Vagina (tissue), 2 donors: ENCODE measurements at places on chromosomes 11 and 22.
A peak's percentile ranks its signal among the peaks of the same experiment; 100 is the strongest.

DNA sequence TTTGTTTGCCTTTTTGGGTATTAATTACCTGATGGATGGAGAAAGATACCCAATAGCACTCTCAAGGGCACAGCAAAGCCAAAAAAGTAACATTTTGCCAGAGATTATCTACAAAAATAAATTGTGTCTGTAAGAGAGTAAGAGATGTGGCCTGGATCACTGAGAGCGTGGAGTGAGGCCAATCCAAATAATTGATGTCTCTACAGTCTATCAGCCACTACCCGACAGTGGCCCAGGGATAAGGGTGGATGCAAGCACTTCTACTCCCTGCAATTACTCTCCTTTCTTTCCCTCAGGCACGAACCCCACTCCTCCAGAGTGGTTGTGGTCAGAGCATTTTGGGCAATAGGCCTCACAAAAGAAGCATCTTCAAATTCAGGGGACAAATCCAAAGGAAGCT lies 92.3 kb upstream of the ZC3H12C start:
- no peak overlapping the region for H3K4me3 ChIP-seq
- H3K36me3 ChIP-seq, result no peaks in the 10 kb centered on the region
- H3K27ac ChIP-seq, result no peak overlapping the region
- H3K4me1 ChIP-seq, result no peaks in the 10 kb centered on the region
- no peak for DNase-seq

DNA sequence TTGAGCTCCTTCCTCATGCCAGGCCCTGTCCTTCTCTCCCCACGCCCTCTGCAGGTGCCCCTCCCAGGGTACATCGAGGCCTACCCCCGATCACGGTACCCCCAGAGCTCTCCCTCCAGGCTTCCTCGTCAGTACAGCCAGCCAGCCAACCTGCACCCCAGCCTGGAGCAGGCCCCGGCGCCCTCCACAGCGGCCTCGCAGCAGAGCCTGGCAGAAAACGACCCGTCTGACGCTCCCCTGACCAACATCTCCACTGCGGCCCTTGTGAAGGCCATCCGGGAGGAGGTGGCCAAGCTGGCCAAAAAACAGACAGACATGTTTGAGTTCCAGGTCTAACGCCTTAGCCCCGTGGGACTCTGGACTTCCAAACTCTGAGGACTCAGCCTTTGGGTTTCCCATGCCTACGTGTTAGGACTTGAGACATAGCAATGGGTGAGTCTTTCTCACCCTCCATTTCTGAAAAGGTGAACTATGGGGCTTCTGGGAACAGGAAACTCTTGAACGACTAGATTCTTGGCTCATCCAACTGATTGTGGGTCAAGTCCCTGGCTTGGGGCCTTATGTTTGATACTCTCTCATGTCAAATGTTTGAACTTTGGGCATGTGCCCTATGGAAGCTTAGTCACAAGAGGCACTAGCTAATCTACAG lies 32.7 kb downstream of the C11orf91 start:
- no peaks in the 10 kb centered on the region for H3K27me3 ChIP-seq
- no peak overlapping the region for H3K4me3 ChIP-seq
- H3K4me1 ChIP-seq, result no peaks in the 10 kb centered on the region
- no peak overlapping the region for H3K27ac ChIP-seq
- no peaks in the 10 kb centered on the region for H3K36me3 ChIP-seq

GRCh38 chr11:102610200-102610599 lies 14.9 kb downstream of the MMP20 start:
- DNase-seq, result no peak
- H3K4me3 ChIP-seq, result no peak overlapping the region
- no peaks in the 10 kb centered on the region for H3K27me3 ChIP-seq

GRCh38 chr11:107508858-107509244 lies 51.2 kb upstream of the CWF19L2 start:
- H3K27me3 ChIP-seq, result no peaks in the 10 kb centered on the region
- no peaks in the 10 kb centered on the region for H3K36me3 ChIP-seq
- no peaks in the 10 kb centered on the region for H3K4me1 ChIP-seq
- H3K4me3 ChIP-seq, result no peak overlapping the region
- no peak overlapping the region for H3K27ac ChIP-seq

- no peaks in the 10 kb centered on the region for H3K36me3 ChIP-seq
- DNase-seq, result no peak
- no peaks in the 10 kb centered on the region for H3K27me3 ChIP-seq
- H3K4me1 ChIP-seq, result peaks cover 33% of the 10 kb centered on the region
- peak within 1 kb of the TSS; percentile 50 for H3K4me3 ChIP-seq
These were observed at the start of gene CDC42BPG for GRCh38 chr11:64844330-64845128. CDC42BPG (minus strand) TSS chr11:64844653; CDS start chr11:64844569, 84 bp downstream.

- H3K27ac ChIP-seq, result peak overlapping the region; percentile 81
- DNase-seq, result no peak
- H3K4me3 ChIP-seq, result no peak overlapping the region
- no peaks in the 10 kb centered on the region for H3K36me3 ChIP-seq
These were observed 10.9 kb downstream of the SSH3 start for GRCh38 chr11:67314218-67314617.

- no peaks in the 10 kb centered on the region for H3K27me3 ChIP-seq
- no peaks in the 10 kb centered on the region for H3K4me1 ChIP-seq
These were observed at the start of gene PRODH for GRCh38 chr22:18935889-18936529. PRODH (minus strand) TSS chr22:18936293; CDS start chr22:18936287, 6 bp downstream.

DNA sequence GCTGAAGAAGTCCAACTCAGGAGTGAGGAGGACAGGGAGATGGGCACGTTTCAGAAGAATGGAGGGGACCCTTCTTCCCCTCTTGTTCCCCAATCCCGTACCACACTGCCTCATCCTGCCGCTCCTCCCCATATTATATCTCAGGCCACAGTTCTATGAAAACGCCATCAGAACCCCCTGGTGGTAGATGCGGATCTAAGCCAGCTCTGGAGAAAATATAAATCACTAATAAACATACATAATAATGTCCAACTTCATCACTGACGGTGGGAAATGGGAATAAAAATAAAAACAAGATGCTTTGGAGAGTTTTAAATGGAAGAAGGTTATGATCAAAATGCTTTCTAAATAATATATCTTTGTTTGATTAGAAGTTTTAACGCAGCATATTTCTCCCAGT lies 400.3 kb downstream of the CADM1 start:
- no peaks in the 10 kb centered on the region for H3K4me1 ChIP-seq
- no peaks in the 10 kb centered on the region for H3K27me3 ChIP-seq
- no peaks in the 10 kb centered on the region for H3K36me3 ChIP-seq
- no peak overlapping the region for H3K4me3 ChIP-seq

- peaks cover 61% of the 10 kb centered on the region for H3K36me3 ChIP-seq
- no peaks in the 10 kb centered on the region for H3K27me3 ChIP-seq
- H3K27ac ChIP-seq, result no peak overlapping the region
- no peak for DNase-seq
- no peaks in the 10 kb centered on the region for H3K4me1 ChIP-seq
These were observed 42.4 kb downstream of the PRR14L start for GRCh38 chr22:31707519-31707918.

DNA sequence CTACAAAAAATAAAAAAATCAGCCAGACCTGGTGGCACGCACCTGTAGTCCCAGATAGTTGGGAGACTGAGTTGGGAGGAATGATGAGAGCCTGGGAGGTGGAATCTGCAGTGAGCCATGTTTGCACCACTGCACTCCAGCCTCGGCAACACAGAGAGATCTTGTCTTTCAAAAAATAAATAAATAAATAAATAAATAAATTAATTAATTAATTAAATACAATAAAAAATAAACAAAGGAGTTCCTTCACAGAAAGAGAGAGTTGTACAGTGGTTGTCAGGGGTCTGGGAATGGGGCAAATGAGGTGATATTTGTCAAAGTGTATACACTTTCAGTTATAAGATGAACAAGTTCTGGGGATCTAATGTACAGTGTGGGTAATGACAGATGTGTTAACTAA lies 49.8 kb upstream of the GAB2 start:
- no peaks in the 10 kb centered on the region for H3K27me3 ChIP-seq
- no peak overlapping the region for H3K27ac ChIP-seq
- H3K36me3 ChIP-seq, result peaks cover 12% of the 10 kb centered on the region
- H3K4me3 ChIP-seq, result no peak overlapping the region
- DNase-seq, result no peak

- no peak overlapping the region for H3K4me3 ChIP-seq
- no peak overlapping the region for H3K27ac ChIP-seq
- H3K4me1 ChIP-seq, result peaks cover 7% of the 10 kb centered on the region
These were observed 6.5 kb downstream of the ASPHD2 start for GRCh38 chr22:26435327-26436093.

GRCh38 chr22:29275167-29275566 lies 7.1 kb downstream of the EWSR1 start:
- no peaks in the 10 kb centered on the region for H3K36me3 ChIP-seq
- no peak overlapping the region for H3K27ac ChIP-seq
- peaks cover 79% of the 10 kb centered on the region for H3K4me1 ChIP-seq
- H3K4me3 ChIP-seq, result no peak overlapping the region

DNA sequence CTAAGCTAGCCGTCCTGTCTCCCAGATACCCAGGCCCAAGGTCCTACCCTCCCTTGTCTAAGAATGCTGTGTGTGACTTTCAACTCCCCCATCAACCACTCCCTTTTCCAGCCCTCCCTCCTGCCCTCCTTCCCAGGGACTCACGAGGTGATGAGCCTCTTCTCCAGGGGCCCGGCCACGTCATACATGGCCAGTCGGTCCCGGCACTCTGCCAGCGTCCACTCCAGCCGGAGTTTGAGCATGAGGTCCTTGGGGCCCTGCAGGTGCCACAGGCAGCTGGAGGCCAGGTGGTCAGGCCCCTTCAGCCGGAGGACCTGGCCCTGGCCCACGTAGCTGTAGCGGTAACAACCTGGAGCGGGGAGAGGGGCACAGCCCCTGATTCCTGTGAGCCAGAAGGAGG lies 20.1 kb downstream of the TMPRSS6 start:
- H3K27ac ChIP-seq, result no peak overlapping the region
- H3K27me3 ChIP-seq, result no peaks in the 10 kb centered on the region
- no peaks in the 10 kb centered on the region for H3K4me1 ChIP-seq
- no peak overlapping the region for H3K4me3 ChIP-seq
- no peaks in the 10 kb centered on the region for H3K36me3 ChIP-seq

DNA sequence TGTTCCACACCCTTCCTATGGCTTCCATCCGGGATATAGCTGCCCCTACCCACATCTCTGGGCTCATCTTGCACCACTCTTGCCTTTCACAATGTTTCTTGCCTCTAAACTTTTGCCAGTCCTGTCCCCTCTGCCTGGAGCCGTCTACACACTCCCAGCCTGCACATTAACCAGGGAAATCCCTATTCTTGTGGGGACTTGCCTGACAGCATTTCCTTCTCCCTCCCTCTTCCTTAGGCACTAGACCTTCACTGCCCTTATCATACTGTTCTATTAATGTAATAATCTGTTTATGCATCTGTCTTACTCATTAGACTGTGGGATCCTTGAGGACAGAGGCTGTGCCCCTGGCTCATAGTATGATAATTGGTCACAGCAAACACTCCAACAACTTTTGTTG lies 5.8 kb upstream of the TTC12 start:
- H3K27ac ChIP-seq, result no peak overlapping the region
- no peaks in the 10 kb centered on the region for H3K36me3 ChIP-seq
- DNase-seq, result no peak
- peaks cover 1% of the 10 kb centered on the region for H3K4me1 ChIP-seq
- H3K27me3 ChIP-seq, result no peaks in the 10 kb centered on the region

DNA sequence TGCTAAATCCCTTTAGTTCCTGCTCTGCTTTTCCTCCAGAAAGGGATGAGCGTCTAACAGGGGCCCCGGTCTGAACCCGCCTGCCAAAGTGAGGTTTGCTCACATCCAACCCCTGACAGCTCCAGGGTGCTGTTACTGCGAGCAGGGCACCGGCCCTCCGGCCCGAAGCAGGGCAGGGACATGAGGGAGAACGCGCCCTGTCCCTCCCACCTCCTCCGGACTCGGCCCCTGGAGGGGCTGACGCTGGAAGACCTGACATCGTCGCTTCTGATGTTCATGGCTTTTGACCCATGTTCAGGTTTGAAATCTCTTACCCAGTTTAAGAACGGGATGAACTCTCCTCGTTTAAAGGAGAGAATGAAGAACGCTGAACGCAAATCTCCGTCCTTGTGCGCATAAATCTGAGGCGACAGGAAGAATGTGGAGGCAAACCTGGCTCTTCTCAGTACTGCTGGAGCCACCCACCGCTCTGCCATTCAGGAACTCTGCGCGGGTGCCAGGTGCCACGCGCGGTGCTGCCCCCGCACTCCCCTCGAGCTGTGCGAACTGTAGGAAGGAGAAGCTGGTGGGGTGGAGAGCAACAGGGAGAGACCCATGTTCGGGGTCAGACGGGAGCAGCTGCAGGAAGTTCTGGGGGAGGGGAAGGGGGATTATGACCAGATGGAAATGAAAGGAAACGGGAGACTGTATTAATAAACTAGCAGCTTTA lies 826 bp upstream of the EEF1G start:
- H3K27ac ChIP-seq, result peak overlapping the region; percentile 100
- peaks cover 50% of the 10 kb centered on the region for H3K4me1 ChIP-seq
- peak overlapping the region; percentile 84 for H3K4me3 ChIP-seq
- H3K27me3 ChIP-seq, result no peaks in the 10 kb centered on the region

DNA sequence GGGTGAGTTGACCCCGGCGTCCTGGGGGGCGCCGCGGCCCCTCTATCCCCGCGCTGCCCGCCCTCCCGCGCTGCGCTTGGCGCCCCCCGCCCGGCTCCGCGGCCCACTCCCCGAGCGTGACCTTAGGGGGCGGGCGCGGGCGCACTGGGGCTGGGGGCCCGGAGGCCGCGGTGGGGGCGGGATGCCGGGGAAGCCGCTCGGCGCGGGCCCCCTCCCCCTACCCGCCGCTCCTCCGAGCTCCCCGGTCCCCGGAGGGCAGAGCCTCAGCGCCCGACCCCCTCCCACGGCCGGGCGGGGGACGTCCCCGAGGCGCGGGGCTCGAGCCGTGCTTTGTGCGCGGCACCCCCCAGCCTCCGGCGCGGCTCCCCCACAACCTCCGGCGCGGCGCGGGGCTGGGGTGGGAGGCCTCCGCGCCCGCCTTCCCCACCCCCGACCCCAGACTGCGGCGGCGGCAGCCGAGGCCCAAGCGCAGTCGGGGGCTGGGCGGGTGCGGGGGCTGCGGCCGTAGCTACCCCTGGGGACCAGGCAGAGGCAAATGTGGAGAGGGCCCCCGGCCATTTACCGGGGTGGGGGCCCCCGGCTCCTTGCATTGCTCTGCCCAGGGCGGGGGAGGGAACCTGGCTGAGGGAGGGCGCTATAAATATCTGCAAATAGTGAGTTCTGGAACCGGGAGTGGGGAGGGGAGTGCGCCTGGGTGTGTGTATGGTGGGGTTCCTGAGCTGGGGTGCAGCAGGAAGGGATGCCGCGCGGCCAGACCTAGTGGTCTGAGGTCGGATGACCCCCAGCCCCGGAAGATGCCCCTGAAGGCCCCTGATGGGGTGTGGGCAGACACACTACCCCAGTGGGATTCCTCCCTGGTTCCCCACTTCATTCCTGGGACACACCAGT lies 988 bp downstream of the MGAT3 start:
- H3K4me3 ChIP-seq, result peak overlapping the region; percentile 76
- H3K27ac ChIP-seq, result peak overlapping the region; percentile 53
- H3K27me3 ChIP-seq, result no peaks in the 10 kb centered on the region
- peaks cover 18% of the 10 kb centered on the region for H3K4me1 ChIP-seq
- H3K36me3 ChIP-seq, result no peaks in the 10 kb centered on the region

DNA sequence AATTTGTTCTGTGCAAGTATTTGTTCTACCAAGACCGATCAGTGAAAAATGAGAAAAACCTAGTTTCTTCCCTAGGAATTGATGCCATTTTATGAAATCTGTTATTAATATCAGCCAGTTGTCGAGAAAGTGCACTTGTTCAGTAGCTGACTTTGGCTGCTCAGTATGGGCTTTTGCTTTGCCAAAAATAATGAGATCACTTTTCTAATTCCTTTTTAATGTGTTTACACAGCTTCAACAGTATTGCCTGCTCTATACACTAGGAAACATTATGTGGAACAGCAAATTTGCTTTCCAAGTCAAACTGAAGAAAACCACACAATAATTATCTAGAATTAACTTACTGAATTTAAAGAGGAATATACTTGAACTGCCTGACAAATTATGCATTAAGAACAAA lies 34.4 kb downstream of the SCUBE2 start:
- H3K4me3 ChIP-seq, result no peak overlapping the region
- H3K27ac ChIP-seq, result no peak overlapping the region
- no peaks in the 10 kb centered on the region for H3K4me1 ChIP-seq
- H3K36me3 ChIP-seq, result no peaks in the 10 kb centered on the region
